Ascending aorta (tissue), 2 donors: ENCODE measurements at places on chromosomes 11 and 22. TPM values are rescaled to one million over a fixed set of nuclear protein-coding genes. Genes with fewer than 3 reads are reported as not detected.

- DNase-seq, result no peak
Observed at GRCh38 chr11:72234514-72234830, 9.5 kb downstream of the PHOX2A start.

DNA sequence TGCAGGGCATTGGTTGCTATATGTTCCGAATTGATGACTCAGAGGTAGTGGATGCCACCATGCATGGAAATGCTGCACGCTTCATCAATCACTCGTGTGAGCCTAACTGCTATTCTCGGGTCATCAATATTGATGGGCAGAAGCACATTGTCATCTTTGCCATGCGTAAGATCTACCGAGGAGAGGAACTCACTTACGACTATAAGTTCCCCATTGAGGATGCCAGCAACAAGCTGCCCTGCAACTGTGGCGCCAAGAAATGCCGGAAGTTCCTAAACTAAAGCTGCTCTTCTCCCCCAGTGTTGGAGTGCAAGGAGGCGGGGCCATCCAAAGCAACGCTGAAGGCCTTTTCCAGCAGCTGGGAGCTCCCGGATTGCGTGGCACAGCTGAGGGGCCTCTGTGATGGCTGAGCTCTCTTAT, 5.4 kb upstream of the TTC36 start:
- no peak for DNase-seq

DNA sequence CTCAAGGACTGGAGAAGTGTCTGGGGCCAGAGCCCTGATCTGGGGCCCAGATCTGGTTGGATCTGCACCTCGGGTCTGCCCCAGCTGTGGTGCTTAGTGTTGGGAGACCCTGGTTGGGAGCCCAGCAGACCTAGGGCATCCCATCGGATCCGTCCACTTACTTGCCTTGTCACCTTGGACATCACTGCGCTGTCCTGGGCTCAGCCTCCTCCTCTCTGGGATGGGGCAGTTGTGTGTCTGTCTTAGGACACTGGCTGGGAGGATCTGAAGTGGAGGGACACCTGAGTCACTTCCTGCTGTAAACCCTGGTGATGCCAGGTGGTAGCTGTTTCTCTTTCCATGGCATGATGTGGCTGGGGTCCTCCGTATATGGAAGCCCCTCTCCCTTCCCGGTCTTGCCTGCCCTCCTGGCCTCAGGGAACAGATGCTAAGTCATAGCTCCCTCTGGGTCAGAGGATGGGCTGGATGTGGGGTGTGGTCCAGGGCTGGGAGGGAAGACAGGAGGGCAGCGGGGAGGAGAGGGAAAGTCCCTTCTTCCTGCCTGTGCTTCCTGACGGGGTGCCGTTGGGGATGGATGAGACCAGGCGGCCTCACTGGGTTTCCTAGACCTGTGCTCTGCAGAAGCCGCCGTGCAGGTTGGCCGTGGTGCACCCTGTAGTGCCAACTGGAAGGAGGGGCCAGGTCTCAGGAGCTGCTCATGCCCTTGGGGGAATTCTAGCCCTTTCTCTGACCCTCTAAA, 12.1 kb upstream of the OMP start:
- no peak for DNase-seq

GRCh38 chr11:109865548-109866186, 227.5 kb upstream of the ZC3H12C start:
- no peak for DNase-seq

DNA sequence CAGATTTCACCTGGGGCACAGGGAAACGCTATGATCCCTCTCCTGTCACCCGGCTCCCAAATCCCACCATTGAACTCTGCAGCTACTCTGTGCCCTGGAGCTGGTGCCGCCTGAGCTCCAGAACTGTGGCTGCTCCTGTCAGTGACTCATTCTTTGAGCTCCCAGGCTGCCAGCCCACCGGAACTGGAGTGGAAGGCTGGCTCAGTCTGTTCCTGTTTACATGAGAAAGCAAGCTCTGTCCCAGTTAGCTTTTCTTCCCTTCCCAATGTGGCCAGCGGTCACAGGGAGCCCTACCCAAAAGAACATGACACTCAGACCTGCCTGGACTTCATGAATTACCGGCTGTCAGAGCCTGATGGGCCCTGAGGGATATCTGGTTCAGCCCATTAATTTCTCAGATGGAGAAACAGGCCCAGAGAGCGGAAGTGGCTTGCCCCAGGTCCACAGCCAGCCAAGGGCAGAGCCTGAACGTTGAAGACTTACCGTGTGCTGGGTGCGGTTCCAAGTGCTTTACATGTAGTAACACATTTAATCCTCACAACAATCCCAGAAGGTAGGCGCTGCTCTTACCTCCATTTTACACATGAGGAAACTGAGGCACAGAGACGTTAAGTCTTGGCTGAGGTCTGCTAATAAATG, 23.8 kb upstream of the IGSF22 start:
- DNase-seq, result no peak

APOL6 gene
- 6.4 TPM for total RNA-seq
